MG63 (cell line): ENCODE measurements at places on chromosomes 16 and 17. TPM values are rescaled to one million over a fixed set of nuclear protein-coding genes. Genes with fewer than 3 reads are reported as not detected.
A peak's percentile ranks its signal among the peaks of the same experiment; 100 is the strongest.

The HCRT gene
- total RNA-seq, result not detected in 2 replicates

The ARHGDIG gene
- total RNA-seq, result 5.9 TPM in 1 of 2 replicates, not detected in the other

The HBA1 gene
- not detected in 2 replicates for total RNA-seq

GRCh38 chr16:89119166-89119621 is 25.5 kb downstream of the ACSF3 start:
- DNase-seq, result no peak

- no peak for DNase-seq
Measured at GRCh38 chr16:85374571-85374872, 238.6 kb upstream of the GSE1 start.

- DNase-seq, result no peak
Measured at GRCh38 chr17:81163703-81164370, 1.5 kb upstream of the PVALEF start.

DNA sequence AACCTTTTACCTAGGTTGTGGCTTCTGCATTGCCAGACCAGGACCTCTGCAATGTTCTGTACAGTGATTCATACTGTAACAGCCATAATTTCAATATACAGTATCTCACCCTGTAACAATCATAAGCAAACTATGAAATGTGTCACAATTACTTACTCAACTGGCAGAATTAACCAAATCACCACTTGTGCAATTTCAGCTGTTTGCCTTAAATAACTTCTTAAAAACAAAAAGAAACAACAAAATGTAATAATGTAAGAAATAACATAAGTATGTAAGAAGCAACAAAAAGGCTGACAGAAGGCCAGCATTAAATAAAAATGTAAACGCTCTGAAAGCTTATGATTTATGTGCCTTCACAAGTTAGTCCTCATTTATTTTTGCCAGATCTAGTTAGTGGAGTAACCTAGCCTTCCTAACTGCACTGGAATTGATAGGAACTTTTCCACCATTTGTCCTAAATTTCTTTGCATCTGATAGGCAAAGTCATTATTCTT is 96.9 kb downstream of the SKAP1 start:
- DNase-seq, result no peak

- no peak for DNase-seq
Measured at GRCh38 chr17:7551396-7551795, 2.5 kb downstream of the TNFSF12 start.

DNA sequence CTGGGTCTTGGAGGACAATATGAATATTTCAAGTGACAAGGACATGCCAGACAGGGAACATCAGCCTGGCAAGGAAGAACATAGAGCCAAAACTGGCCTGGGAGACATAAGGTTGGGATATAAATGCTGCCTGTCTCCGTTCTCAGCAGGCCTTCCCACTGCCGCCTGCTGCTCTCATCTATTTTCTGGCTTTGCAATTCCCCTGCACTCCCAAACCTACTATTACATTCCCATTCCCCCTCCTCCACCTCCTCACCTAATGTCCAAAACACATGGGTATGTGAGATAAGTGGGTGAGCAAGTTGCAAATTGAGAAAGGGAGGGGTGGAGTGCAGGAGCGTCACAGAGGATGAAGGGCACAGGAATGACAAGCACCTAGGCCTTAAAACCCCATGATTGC is 244.3 kb upstream of the CDH8 start:
- DNase-seq, result no peak

DNA sequence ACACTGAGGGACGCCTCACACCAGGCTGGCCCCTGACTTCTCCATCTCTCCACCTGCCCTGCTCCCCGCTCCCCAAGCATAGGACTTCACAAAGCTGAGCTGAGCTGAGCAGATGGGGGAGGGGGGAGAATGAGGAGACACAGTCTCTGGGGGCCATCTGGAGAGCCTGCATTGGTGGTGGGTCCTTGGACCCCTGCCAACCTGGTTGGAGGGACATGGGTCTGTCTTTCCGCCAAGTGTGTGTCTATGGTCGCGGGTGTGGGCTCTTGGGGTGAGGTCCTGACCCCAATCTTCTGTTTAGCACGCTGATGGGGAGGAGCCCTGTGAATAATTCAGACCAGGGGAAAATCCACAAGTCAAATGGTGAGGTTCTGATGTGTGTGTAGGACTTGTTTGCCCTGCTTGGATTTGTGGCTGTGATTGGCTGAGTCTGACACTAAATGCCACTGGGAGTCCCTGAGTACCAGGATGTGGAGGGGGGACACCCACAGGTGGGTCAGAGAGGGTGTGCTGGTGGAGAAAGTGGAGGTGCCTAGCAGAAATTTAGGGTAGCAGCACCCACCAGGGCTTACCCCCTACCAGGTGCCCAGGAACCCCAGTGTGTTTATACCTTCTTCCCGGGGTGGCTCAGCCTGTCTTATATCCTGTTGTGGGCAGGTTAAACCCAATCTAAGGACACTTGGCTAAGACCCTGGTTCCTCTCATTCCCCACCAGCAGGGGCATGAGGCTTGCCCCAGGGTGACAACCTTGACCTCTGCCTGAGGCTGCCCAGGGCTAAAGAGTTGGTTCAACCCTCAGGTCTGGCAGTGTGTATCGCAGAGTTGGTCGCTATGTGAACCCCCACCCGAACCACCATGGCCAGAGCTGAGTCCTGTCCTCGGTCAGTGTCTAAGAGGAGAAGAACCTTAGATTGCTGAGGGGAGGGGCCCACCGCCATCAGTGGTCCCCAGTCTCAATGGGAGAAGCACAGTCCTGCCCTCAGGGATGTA is 2.1 kb downstream of the FMNL1 start:
- no peak for DNase-seq

GRCh38 chr16:85661740-85662481 is 26.8 kb downstream of the GINS2 start:
- DNase-seq, result no peak

- peak; percentile 24 for DNase-seq
Measured at GRCh38 chr17:33725675-33726271, 432.7 kb upstream of the ASIC2 start.

GRCh38 chr16:10501016-10501607 is 79.3 kb downstream of the EMP2 start:
- no peak for DNase-seq
